Frontal cortex (tissue), 4 donors: ENCODE measurements at places on chromosomes 2 and 18. TPM values are rescaled to one million over a fixed set of nuclear protein-coding genes. Genes with fewer than 3 reads are reported as not detected.

- DNase-seq, result no peak
These were observed 78.3 kb downstream of the CMPK2 start for GRCh38 chr2:6787376-6787775.

DNA sequence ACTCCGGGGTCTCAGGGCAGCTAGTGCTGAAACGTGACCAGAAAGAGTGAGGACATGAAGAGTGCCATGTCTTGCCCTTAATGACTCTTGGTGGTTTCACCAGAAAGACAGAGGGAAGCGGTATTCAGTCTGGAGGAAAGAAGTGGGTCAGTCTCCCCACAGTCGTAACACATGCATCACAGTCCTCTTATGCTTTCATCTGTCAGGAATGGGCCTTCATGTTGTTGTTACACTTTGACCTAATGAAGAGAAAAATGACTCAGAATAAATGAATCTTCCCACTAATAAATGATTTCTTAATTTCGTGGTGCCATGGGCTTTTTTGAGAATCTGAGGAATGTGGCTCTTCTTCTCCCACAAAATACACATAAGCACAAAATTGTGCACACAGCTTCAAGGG is 103.2 kb downstream of the SLC8A1 start:
- no peak for DNase-seq

DNA sequence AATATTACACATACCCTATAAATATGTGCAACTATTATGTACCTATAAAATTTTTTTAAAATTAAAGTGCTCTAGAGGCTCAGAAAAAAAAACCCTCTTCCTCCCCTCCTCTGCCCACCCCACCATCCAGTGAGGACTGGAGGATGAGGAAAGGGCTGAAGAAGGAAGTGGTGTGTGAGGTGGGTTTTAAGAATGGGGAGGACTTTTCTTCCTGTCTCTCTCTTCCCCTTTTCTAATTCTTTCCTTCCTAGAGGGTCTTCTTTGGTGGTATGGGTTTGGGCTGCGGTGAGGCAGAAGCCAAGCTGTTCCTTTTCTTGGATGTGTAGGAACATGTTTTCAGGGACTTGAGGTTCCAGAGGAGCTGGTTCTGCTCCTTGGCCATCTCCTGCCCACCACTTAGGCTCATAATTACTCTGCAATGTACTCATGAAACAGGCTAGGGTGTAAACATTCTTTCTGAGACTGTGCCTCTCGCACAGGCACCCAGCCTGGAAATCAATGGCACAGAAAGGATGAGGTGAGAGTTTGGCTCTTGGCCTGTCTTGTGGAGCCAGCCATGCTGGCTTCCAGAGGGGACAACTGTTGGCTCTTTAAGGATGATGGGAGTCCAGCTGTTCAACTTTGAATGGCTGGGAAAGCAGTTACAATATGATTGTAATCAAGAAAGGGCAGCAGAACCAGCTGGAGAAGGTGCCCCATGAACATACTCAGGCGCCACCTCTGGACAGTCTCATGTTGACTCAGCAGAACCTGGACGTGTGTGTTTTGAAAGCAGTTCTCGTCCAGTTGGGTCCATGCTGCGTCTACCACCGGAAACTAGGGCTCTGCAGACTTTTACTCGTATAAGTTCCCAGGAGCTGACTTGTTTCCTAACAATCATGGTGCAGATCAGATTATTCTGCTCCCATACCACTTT is 38.3 kb downstream of the IL1RL2 start:
- DNase-seq, result no peak

DNA sequence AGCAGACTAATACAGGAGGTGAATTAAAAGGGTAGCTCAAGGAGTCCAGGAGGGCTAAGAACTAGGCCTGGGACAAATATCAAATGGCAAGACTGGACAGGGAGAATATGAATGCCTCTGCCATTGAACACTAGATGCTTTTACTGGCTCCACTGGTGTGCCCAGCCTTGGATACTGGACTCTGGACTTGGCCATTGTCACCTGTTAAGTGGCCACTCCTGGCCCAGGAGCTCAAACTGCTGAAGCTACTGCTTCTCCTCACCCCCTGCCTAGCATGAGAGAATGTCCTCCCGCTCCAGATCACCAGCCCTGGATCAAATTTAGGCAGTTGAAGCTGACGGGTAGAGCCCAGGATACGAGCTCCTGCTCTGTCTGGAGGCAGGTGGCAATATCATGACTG is 170.8 kb downstream of the DDX1 start:
- no peak for DNase-seq

- no peak for DNase-seq
These were observed 275.9 kb downstream of the TMX3 start for GRCh38 chr18:68438983-68439382.

- DNase-seq, result no peak
These were observed 1.7 kb upstream of the ONECUT2 start for GRCh38 chr18:57433482-57433881.

DNA sequence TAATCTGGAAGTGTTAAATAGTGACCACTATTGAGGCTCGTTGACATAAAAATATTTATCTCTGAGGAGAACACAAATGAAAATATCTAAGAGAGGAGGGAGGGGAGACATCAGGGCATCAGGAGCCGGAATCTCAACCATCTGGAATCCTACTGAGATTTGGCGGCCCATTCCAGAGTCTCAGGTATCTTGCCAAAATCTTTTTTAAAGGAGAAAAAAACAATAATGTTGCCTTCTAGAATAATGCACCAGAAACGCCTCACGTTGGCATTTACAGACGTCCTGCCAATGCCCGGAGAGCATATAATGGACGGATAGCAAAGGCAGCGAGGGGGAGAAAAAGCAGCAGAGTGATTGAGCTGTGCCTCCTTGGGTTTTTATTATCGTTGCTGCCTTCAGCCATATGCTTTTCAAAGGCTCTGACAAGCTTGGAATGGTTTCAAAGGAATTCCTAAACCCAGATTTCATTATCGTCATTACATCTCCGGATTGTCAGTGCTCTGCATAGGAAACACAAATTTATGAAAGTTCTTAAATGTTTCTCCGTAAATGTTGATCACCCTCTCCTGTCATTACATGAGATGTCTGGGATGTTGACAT is 30.9 kb upstream of the EGR4 start:
- DNase-seq, result no peak

GRCh38 chr18:44783371-44783770 is 102.7 kb downstream of the SETBP1 start:
- no peak for DNase-seq

GRCh38 chr2:85770786-85771409 is 17.1 kb downstream of the ATOH8 start:
- no peak for DNase-seq

- DNase-seq, result no peak
These were observed 91.2 kb downstream of the TWIST2 start for GRCh38 chr2:238939074-238939473.

- peak; percentile 64 for DNase-seq
These were observed 31.1 kb downstream of the HDAC4 start for GRCh38 chr2:239369631-239370161.

TPO gene
- 0.41 TPM for total RNA-seq

SERPINB13 gene
- total RNA-seq, result 0.41 TPM

TTR gene
- 0.82 TPM for total RNA-seq

ITGB6 gene
- total RNA-seq, result under 0.01 TPM

CABYR gene
- 24.1 TPM for total RNA-seq

LRP1B gene
- 84.0 TPM for total RNA-seq
